ENCODE measurements at places on chromosomes 4 and X.

- DNase-seq: no peak
Measured at GRCh38 chr4:116849620-116850019, 235.8 kb downstream of the TRAM1L1 start.

DNA sequence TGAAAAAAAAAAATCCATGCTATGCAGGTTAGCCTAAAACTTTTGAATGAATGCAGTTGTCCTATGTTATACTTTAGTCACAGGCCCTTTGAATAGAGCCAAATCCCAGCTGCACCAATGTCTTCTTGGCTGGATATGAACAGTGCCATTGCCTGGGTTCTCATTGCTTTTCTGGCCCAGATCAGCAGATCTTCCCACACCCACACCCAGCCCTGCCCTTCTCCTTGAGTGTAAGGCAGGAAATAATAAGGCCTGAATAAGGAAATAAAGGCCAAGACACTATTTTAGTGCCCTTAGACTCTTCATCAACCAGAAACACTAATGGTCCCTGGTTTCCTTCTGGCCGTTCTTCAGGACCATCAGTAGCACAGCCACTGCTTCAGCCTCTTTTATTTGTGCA lies 66.6 kb downstream of the USP38 start:
- no peak for DNase-seq

DNA sequence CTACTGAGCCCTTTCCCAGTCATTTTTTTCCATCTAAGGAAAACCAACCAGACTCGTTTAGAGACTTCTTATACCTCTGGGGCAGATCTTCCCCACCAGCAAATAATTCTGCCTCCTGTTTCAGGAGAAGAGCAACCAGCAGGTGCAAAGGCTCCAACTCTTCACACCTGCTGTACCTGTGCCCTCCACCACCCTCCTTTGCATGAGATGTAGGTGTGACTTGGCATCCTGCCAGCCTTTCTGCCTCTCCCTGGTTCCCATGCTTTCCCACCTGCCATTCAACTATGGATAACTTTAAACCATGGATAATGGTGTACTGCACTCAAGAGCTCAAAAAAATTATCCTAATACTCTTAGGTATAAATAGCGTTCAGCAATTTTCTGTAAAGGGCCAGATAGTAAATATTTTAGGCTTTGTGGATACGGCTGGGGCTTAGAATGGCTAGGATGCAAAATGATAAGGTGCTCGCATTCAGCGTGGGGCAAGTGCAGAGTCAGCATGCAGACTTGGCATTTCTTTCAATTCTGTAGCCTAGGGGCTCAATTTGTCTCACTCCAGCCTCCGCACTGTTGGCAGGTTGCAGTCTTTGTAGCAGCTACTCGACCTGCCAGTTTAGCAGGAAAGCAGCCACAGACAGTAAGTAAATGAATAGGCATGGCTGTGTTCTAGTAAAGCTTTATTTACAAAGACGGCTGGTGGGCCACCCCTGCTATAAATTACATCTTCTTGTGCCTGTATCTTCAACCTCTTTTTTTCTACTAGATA lies 79.8 kb downstream of the HCCS start:
- no peak for DNase-seq

GRCh38 chr4:12492730-12493393 lies 991.3 kb downstream of the RAB28 start:
- DNase-seq: no peak

DNA sequence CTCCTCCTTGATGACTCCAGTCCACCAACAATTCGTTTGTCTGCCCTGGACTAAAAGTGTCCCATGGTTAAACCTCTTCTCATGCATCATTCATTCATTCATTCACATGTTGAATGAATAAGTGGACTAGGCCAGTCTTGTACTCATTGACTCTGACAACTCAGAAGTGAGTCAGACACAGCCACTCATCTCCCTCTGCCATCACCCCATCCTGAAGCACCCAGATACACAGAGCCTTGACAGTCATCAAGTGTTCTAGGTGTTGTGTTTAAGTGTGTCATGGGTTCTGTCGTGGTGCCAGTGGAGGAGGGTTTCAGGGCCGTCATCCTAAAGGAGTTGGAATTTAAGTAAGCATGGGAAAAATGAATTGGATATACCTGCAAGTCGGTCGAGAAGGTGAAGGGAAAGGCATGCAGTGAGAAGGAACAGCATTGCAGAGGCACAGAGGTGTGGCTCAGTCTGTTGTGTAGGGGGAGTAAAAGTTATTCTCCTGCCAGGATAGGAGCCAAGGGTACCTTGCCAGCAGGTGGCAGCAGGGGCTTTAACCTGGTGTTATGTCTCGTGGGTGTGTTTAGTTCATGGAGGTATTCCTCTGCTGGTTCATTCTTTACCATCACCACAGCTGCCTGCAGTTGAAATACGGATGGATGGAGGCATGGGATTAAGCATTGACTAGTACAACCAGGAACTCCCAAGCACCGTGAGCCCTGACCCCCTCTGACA lies 18.3 kb downstream of the MAGED2 start:
- DNase-seq: no peak

DNA sequence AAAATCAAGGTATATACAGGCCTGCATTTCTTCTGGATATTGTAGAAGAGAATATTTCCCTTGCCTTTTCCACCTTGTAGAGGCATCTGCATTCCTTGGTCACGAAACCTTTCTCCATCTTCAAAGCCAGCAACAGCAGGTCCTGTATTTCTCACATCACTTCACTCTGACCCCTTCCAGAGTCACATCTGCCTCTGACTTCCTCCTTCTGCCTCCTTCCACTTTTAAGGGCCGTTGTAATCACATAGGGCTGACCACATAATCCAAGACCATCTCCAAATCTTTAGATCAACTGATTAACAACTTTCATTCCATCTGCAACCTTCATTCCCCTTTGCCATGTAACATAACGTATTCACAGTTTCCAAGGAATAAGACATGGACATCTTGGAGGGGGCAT lies 38.3 kb upstream of the NDP start:
- DNase-seq: no peak

DNA sequence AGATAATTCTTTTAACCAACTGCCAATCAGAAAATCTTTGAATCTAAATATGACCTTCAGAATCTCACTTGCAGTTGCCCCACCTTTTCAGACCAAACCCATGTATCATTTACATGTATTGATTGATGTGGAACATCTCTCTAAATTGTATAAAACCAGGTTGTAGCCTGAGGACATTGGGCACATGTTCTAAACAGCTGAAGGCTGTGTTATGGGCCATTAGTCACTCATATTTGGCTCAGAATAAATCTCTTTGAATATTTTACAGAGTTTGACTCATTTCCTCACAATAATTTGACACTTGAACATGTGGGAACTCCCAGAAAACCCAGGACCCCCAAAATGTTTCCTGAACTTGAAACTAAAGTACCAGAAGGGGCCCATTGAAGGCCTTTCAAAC lies 58.7 kb downstream of the UGT2B10 start:
- no peak for DNase-seq

DNA sequence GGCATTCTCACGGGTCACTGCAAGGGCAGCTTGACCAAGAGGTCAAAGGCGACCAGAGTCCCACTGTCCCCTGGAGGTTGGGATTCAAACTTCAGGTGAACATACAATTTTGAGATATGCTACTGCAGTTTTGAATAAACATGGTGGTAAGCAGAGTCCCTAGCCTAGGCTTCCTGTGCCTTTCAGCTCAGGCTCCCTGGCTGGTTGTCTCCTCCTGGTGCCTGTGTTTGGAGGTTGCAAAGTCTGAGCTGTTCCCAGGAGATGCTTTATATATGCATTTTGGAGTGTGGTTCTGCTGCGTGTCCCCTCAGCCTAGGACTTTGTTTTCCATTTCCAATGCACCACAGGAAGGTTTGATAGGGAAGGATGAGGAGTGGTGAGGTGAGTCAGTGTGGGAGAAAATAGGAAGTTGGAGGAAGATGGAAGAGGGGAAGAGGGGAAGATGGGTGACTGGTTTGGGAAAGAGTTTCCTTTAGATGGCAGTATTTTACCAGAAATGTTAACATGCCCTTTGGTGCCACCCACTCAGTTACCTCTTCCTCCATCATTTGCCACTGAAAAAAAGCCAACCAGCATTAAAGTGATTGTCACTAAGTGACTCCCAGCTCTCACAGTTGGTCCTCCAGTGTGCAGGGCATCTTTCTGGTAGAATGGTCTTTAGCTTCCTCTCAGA lies 211.7 kb upstream of the AGTR2 start:
- no peak for DNase-seq

- DNase-seq: no peak
Measured at GRCh38 chr4:174332741-174333493, 49.2 kb downstream of the CEP44 start.

DNA sequence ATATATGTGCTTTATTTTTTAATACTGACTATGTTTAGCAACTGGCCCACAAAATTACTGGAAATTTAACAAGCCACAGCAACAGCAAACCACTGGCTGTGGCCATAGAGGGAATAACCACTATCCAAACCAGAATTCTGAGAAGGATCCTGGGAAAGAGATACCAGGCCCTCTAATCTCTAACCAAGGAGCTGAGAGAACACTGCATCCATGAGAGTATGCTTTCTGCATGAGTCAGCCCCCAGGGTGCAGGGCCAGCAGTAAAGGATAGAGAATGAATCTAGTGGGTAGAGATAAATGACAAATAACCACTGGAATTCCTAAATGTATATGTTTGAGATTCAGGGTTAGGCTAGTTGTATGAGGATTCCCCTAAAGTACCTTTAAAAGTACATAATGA lies 221.8 kb downstream of the KIT start:
- no peak for DNase-seq

GRCh38 chr4:42543762-42544161 lies 113.1 kb downstream of the ATP8A1 start:
- no peak for DNase-seq

GRCh38 chr4:72314869-72315268 lies 254.2 kb downstream of the ADAMTS3 start:
- DNase-seq: no peak

- DNase-seq: no peak
Measured at GRCh38 chrX:49139713-49140112, 16.2 kb upstream of the GPKOW start.

- no peak for DNase-seq
Measured at GRCh38 chrX:13658602-13659001, 5.7 kb downstream of the TCEANC start.

GRCh38 chr4:11805842-11806241 lies 377.1 kb upstream of the HS3ST1 start:
- DNase-seq: no peak

GRCh38 chr4:58935332-58935731 lies 1825.1 kb upstream of the IGFBP7 start:
- no peak for DNase-seq

GRCh38 chr4:37126051-37126450 lies 118.5 kb upstream of the NWD2 start:
- no peak for DNase-seq

GRCh38 chr4:99885063-99885664 lies 9.1 kb downstream of the LAMTOR3 start:
- no peak for DNase-seq

DNA sequence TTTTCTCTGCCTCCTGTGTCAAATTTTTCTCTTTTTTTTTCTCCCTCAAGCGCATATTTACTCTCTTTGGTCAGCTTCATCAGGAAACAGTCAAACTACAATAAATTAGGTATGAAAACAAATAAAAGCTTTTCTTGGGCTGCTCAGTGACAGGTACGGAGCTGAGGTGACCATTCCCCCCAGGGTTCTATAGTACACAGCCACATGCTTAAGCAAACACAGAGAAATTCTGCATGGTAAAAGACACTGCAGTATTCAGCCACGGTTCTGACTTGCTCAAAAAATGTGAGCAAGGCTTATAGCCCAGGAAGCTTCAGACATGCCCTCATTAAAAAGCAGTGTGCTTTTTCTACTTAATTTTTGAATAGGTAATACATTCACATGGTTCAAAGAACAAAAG lies 138.5 kb downstream of the GRIA3 start:
- DNase-seq: no peak

DNA sequence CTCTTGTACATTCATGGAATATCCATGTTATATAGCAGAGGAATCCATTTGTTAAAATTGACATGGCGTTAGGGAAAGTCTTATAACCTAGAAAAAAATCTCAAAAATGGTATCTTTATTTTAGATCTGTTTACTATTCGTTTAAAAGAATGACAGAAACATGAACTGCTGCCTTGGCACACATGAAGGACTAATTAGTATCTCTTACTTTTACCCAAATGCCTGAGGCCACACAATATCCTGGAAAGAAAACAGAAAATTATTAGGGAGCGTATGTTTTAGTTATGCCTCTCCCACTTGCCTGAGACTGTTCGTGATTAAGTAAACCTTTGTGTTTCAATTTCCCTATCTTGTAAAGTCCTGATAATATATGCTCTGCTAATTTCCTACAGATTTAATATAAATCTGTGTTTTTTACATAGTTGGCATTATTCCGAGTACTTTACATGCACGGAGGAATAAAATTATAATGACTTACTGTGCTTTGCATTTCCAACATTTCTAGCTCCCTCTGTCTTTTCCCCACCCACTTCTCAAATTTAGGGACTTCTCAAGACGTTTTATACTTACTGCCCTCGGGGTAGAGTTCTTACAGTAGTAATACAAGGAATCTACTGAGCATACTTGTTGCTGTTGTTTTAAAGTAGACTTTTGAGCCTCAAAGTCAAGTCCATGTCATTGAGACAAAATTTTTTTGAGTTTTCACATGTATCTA lies 147.3 kb downstream of the VEGFC start:
- no peak for DNase-seq

DNA sequence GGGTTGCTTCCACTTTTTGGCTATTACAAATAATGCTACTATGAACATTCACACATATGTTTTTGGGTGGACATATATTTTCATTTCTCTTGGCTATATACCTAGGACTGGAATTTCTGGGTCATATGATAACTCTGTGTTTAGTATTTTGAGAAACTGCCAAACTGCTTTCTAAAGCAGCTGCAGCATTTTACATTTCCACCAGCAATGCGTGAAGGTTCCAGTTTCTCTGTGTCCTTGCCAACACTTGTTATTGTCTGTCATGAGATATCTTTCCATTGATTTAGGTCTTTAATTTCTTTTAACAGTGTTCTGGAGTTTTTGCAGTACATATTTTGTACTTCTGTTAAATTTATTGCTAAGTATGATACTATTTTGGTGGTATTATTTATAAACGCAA lies 48.3 kb downstream of the CLCN5 start:
- DNase-seq: no peak

- no peak for DNase-seq
Measured at GRCh38 chr4:36392024-36392423, 110.6 kb downstream of the DTHD1 start.

- DNase-seq: no peak
Measured at GRCh38 chr4:6233929-6234328, 33.6 kb upstream of the JAKMIP1 start.

DNA sequence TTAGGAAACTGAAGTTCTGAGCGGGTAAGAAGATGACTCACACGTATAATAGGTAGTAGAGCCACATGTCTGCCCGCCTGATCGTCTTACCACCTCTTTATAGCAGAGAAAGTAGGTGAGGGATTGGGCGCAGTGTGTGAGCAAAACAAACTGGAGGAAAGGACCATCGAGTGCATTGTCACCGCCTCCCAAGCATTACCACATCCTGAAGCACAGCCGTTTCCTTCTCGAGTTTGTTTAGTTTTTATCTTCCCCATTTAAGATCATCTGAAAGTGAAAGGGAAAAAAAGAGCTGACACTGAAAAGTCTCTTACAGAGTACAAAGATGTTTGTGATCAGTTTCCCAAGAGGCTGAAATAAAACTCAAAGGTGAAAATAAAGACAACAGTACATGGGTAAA lies 14.8 kb downstream of the PDK3 start:
- peak; percentile 38 for DNase-seq

GRCh38 chrX:85930099-85930498 lies 117.3 kb downstream of the CHM start:
- no peak for DNase-seq

- no peak for DNase-seq
Measured at GRCh38 chr4:122005064-122005755, 53.4 kb upstream of the TRPC3 start.

All from stimulated activated CD8-positive, alpha-beta memory T cell treated with anti-CD3 and anti-CD28 coated beads, Interleukin-4, amount 100 ng/mL, for 24 hours (primary cell).